CD8-positive, alpha-beta T cell (primary cell): ENCODE measurements at places on chromosomes 2 and 18. TPM values are rescaled to one million over a fixed set of nuclear protein-coding genes. Genes with fewer than 3 reads are reported as not detected.

The POTEI gene
- total RNA-seq: not detected

The CD8B gene
- 281 TPM for total RNA-seq

The ST8SIA5 gene
- total RNA-seq: not detected

The ANO7 gene
- 0.30 TPM for total RNA-seq

The LRRTM1 gene
- total RNA-seq: not detected

The TMEM200C gene
- not detected for total RNA-seq

The IL36RN gene
- not detected for total RNA-seq

The TRPM8 gene
- total RNA-seq: not detected

The TXNDC2 gene
- total RNA-seq: not detected

The FHOD3 gene
- not detected for total RNA-seq

The RAMP1 gene
- not detected for total RNA-seq

The TMEM37 gene
- not detected for total RNA-seq

The ASXL3 gene
- total RNA-seq: not detected

The TYMS gene
- total RNA-seq: 3.0 TPM

The OTOS gene
- total RNA-seq: not detected

The MYO5B gene
- not detected for total RNA-seq

The SLC20A1 gene
- total RNA-seq: 145 TPM

The CROCC2 gene
- total RNA-seq: not detected

The CYP1B1 gene
- not detected for total RNA-seq

The ALPI gene
- not detected for total RNA-seq

The STON1 gene
- total RNA-seq: 1.4 TPM

The ITPRIPL1 gene
- 5.6 TPM for total RNA-seq

The C1GALT1C1L gene
- not detected for total RNA-seq

The CFC1 gene
- total RNA-seq: not detected

The NT5C1B gene
- not detected for total RNA-seq

The RBM44 gene
- total RNA-seq: 1.0 TPM
